Breast epithelium (tissue), 4 donors: ENCODE measurements at places on chromosomes 6 and 20.

DNA sequence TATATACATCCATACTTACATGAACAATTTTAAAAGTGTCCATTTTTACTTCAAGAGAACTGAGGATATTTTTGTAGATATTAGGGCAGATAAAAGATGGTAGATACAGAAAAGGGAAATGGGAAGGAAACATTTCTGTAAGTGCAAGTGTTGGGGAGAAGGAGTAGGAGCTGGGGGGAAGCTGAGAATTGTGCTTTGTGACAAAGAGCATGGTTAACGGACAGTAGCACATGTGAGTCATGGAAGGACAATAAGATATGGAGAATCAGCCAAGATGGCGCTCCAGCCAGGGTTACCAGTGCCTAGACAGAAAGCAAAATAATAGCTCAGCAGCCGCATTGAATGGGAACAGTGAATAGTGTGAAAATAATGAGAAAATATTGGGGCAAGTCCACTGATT is 12.7 kb upstream of the HLA-DRB1 start:
- no peak for DNase-seq

DNA sequence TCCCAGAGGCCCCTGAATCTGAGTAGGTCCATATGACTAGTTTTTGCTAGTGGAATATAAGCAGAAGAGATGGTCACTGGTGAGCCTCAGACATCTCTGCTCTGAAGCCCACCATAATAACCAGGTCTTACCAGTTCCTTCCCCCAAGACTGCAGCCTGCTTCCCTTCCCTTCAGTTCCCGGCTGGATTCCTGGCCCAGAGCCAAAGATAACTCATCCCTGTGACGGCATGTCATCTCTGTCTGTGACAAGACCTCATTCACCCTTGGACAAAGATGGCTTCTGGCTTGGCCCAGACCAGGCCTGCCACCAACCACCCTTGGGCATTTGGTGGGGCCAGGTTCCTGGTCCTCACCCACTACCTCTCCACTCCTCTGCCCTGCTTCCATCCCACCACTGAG is 145.5 kb upstream of the TOP1 start:
- DNase-seq = no peak

DNA sequence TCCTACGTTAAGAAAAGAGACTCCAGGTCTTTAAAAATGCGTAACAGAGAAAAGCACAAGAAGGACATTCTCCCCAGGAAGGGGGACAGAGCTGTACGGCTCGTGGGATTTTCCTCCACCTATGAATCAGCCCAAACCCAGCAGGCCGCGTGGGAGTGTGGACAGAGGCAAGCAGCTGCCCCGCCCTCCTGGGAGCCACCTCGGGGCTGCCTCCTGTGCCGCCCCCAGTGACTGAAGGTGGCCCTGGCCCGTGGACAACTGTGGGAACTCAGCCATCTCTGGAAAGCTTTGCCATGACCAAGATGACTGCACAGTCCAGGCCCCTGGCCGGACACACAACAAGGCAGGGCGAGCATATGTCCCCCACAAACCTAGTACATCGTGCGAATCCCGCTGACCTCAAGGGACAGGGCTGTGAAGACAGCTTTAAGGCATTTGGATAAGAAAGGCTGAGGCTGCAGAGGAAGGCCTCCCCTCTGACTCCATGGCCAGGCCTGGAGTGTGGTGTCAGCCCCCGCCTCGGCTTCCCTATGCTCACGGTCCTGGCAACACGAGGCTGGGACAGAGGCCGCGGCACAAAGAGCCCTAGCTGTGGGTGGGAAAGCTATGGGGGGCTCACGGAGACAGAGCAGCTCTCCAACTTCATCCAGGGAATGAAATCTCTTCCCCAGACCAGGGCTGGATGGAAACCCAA is 26.9 kb downstream of the PXDC1 start:
- no peak for DNase-seq

GRCh38 chr20:15099130-15099529 is 761.7 kb upstream of the FLRT3 start:
- no peak for DNase-seq

DNA sequence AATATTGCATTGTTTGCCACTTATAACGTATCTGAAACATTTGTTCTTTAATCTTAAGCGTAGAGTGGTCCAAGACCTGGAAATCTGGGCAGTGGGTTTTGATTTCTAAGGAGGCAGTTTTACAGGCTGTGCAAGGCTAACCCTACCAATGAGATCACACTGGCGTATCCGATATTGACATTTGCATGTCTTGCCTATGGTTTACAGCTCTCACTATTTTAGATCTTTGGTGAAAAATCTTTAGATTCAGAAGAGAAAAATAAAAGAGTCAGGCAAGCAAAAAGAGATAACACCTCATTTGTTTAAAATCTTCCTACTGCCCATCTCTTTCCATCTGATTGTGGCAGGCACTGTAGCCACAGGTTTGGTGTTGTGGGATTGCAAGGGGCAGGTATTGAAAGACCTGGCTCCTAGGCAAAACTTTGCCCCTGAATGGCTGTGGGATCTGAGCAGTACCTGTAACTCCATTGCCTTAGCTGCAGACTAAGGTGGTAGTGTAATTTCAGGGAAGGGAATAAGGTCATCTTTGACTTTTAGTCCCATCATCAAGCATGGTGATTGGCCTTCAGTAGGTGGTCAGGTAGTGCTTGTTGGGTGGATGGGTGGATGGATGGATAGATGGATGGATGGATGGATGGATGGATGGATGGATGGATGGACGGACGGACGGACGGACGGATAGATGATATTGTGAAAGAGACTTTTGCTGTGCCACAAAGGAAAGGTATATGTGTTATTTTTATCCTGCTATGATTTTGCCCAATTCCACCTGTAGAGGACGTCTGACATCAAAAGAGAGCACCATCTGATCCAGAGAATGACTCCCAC is 1.9 kb downstream of the TNFAIP3 start:
- no peak for DNase-seq

DNA sequence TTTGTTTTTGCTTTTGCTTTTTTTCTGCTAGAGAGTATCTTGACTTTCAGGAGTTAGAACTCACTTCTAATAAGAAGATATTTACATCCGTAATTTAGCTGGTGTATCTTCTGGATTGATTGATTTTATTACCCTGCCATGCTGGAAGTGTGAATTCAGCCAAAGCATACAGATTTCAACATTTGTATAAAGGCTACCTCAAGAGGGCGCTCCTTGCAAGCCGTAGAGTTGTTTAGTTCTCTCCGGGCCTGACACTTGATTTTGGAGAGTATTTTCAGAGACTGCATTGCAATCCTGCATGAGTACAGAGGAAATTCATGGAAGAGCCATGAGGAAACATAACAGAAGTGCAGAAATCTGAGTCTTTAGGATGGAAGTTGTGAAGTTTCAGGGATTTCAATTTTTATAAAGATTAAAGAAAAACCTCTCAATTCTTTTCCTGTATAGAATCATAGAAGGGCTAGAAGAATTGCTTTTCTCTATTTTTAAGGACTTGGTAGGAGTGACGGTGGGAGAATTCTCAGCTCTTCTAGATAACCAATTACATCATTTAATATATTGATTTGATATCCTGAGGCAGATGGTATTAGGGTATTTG is 66.7 kb upstream of the TIAM2 start:
- no peak for DNase-seq

DNA sequence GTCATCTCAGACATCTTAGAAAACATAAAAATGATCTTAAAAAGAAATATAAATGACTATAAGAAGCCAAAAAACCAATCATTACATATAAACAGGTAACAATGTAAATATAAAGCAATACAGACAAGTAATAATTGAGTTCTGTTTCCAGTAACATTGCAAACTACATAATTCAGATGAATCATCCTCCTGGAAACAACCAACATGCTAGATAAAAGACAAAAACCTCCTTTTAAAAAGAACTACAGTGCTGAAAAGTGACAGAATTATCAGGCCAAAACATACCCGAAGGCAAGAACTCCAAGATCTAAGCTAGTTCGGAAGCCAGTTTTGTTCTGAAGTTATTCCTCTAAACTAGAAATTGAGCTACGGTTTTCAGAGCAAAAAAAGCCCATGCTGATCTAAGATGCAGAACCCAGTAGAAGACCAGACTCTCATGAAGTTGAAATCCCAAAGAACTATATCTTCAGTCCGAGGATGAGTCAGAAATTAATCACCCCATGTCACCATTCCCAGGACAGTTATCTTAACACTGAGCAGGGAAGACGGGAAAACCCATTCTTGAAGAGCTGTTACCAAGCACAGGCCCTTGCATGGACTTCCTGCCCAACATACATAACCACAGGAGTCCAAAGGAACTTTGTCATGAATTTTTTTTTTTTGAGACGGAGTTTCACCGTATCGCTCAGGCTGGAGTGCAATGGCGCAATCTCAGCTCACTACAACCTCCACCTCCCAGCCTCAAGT is 9.8 kb downstream of the PGM3 start:
- no peak for DNase-seq

DNA sequence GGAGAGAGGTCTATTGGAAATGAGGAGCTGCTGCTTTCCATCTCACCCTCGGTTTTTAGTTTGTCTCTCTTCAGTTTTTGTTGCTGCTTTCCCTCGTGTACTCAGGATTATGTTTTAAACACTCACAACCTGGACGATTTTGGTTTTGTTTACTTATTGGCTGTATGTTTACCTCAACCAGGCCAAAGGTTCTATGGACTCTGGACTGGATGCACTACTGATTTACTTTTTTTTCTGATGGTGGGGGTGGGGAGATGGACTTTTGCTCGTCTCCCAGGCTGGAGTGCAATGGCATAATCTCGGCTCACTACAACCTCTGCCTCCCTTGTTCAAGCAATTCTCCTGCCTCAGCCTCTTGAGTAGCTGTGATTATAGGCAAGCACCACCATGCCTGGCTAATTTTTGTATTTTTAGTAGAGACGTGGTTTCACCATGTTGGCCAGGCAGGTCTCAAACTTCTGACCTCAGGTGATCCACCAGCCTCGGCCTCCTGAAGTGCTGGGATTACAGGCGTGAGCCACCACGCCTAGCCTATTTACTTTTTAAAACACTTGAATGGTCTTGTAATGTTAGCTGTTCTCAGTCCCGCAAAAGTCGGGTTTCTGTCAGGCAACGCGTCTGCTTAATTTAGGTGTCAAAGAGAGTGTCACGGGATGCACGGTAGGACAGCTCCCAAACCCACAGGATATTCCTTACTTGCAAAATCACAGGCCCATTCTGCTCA is 148.2 kb upstream of the RIPOR2 start:
- DNase-seq = no peak

DNA sequence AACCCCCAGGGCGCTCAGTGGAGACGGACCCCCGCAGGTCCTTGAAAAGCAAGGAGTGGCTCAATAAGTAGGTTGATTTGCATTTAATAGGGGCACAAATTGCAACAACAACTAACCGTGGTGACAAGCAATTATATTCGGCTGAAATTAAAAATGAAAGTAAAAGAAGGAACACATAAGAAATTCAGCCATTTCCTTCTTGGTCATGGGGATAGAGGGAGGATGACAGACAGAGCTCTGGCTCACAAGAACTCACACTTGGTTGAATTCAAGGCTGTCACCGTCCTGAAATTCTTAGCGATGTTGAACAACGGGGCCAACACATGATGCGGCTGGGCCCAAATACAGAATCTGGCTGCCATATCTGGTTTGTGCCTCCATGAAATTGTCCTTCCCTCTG is 129.0 kb downstream of the EDN3 start:
- no peak for DNase-seq

- DNase-seq = no peak
Measured at GRCh38 chr6:69818223-69818930, 21.6 kb upstream of the LMBRD1 start.

DNA sequence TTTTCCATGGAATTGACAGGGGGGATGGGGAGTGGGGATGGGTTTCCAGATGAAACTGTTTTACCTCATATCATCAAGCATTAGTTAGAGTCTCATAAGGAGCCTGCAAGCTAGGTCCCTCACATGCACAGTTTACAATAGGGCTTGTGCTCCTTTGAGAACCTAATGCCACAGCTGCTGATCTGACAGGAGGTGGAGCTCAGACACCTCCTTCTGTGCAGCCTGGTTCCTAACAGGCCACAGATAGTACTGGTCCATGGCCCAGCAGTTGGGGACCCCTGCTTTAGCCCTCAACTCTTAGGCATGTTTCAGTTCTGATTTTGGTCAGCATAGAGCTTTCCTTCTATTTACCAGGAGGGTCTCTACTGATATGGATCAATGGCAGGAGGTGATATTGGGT is 251.6 kb downstream of the LAMA2 start:
- no peak for DNase-seq

DNA sequence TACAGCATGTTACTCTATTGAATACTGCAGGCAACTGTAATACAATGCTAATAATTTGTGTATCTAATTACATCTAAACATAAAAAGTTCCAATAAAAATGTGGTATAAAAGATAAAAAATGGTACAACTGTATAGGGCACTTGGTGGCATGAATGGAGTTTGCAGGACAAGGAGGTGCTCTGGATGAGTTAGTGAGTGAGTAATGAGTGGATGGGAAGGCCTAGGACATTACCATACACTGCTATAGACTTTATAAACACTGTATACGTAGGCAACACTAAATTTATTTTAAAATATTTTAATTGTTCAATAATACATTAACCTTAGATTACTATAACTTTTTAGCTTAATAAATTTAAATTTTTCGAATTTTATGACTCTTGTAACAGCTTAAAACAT is 579.6 kb upstream of the MAN1A1 start:
- DNase-seq = no peak

- DNase-seq = no peak
Measured at GRCh38 chr20:43961541-43962471, 47.2 kb downstream of the TOX2 start.

DNA sequence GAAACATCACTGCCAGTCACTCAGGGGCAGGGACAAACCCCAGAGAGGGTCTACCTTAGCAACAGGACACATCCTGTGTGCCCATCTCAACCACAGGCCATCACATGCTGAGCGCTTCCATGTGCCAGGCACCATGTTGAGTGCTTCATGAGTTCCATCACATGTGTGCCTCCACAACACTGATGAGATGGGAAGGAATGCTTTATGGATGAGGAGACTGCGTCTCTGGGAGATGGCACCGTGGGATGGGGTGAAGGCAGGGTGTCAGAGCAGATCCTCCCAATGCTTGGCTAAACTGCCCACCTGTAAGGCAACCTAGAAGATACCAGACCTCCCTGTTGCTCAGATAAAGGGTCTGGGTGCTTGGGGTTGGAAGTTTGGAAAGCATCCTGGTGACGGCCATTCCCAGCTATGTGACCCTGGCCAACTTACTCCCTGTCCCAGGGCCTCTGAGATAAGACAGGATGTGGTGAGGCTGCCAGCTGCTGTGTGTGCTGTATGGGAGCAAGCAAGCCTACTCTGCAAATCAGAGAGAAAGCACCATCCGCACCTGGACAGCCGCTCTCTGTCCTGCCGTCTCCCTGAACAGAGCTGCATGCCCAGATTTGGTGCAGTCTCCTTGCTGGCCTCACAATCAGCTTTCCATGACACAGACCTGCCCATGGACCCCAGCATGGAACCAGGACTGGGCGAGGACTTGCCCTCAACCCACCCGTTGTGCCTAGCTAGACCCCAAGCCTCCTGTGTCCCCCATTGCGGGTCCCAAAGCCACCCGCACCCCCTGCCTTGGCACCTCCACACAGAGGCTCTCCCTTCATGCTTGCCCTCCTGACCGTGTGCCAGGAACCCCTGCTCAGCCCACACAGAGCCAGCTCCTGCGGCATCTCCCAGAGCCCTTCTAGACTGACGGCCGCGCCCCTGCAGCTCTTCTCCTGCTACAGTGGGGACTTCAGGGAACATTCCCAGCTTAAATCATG is 143.7 kb downstream of the SYNDIG1 start:
- DNase-seq = no peak

GRCh38 chr6:12049165-12049564 is 37.1 kb downstream of the HIVEP1 start:
- no peak for DNase-seq

- no peak for DNase-seq
Measured at GRCh38 chr6:120569714-120570113, 764.6 kb downstream of the TBC1D32 start.
